Hematopoietic multipotent progenitor cell treated with erythropoietin and hydrocortisone succinate and interleukin-3 and kit ligand, for 6 days (in vitro differentiated cells): ENCODE measurements at places on chromosomes 1 and 21.

- no peak for DNase-seq
Observed at GRCh38 chr1:218939095-218939494, 234.6 kb upstream of the LYPLAL1 start.

GRCh38 chr1:204994086-204994862 is 48.7 kb upstream of the CNTN2 start:
- no peak for DNase-seq

GRCh38 chr1:59057796-59058195 is 239.1 kb upstream of the FGGY start:
- no peak for DNase-seq

- DNase-seq: peak; percentile 83
Observed at GRCh38 chr1:160108888-160109662, 6.5 kb upstream of the ATP1A2 start.

- DNase-seq: peak; percentile 69
Observed at GRCh38 chr1:169044296-169044695, 62.2 kb upstream of the ATP1B1 start.

- DNase-seq: peak; percentile 96
Observed at GRCh38 chr1:21647431-21648351, 21.5 kb downstream of the RAP1GAP start.

DNA sequence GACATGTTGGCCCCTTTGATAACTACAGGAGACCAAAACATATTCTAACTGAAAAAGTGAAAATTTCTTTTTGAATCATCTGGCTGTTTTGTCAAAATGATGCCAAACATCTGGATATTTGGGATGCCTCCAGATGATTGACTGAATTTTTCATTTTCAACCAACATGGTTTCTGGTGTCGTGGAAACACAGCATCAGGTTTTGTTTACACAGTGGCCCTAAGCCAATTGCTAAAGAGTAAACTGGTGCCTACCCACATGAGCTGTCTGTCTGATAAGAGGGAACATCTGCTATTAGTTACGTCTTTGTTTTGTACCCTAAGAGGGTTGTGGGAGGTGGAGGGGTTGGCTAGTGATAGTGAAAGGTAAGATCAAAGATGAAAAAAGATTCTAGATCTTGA is 204.8 kb downstream of the KCNK2 start:
- no peak for DNase-seq

DNA sequence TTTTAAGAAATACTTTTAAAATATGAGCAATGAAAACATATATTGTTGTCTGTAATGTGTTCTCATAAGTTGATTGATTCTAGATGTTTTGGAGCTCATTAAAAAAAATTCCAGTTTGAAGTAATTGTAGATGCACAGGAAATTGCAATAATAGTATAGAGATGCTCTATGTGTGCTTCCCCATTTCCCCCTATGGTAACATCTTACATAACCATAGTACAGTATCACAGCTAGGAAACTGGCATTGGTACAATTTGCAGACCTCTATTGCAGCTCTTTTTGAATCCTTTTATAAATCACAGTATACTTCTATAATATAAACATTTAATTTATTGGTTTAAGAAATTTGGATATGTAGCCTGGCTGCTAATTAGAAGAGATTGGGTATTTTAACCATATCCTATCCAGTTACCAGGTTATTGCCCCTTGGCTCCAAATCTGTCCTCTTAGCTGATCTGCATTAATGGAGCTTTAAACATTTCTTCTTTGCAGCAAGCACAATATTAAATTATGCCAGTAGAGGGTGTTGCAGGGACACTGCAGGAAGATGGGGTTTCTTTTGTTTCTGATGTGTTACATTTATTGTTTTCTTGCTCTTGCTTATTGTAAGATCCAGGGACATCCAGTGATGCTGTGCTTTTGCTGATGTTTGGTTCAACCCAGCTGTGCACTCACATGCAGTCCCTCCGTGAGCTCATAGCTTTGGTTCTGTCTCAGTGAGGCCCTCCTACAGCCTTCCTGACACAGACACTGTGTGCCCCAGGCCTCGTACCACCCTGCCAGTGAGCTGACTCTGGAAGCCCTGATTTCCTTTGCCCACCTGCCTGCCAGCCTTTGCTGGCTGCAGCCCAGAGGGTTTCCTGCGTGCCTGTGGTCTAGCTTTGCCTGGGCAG is 103.3 kb downstream of the RABGAP1L start:
- DNase-seq: peak; percentile 78

DNA sequence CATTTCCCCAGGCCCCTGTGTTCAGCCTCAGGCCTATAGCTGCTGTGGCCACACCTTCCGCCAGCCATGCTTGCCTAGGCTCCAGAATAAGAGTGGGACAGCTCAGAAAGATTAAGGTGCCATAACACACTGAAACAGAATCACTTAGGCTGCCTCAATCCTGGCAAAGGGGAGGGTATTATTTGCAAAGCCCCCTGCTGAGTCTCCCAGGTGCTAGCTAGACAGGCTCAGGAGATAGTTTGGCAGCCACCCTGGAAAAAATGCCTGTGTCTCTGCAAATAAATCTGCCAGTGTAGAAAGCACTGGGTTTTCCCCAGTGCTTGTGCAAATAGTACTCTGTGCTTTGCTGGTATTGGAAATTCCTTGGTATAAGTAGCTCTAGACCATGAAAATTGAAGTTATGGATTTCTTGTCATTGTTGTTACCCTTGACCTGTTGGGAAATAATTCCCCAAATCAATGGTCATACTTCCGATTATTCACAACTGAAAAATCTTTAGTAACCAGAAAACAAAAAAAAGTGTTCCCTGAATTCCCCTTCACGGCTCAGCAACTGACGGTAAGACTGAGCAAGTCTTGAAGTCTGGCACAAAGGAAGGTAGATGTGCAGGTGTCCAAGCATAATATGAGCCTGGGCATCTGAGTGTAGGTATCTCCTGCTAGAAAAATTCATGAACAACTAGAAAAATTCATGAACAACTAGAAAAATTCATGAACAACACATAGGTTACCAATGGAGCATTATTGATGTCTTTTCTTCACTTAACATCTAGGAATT is 56.9 kb downstream of the PROX1 start:
- no peak for DNase-seq

DNA sequence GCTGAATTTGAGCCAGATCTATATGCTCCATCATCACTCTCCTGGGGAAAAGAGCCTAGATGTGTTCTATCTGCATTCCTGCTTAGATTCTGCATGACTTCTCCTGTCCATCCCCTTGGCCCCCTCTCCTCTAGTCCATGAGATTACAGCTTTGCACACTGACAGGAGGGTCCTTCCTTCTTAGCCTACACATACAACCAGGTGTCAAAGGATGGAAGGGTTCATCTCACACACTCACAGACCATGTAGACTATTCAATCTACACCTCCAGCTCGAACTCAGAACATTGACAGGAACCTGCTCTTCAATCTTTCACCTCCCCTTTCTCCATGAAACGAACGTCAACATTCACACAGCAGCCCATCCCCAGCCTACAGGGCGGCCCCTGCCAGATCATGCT is 13.8 kb downstream of the C1orf116 start:
- no peak for DNase-seq

DNA sequence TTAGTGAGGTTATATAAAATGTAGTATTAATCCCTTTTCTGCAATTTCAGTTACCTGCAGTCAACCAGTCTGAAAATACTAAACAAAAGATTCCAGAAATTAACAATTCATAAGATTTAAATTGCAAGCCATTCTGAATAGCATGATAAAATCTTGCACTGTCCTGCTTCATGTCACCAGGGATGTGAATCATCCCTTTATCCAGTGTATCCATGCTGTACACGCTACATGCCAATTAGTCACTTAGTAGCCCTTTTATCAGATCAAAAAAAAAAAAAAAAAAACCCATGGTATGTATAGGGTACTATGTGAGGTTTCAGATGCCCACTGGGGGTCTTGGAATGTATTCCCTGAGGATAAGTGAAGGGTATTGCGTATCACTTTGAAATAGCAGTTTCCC is 191.3 kb upstream of the HP1BP3 start:
- DNase-seq: peak; percentile 38

GRCh38 chr1:9361630-9362260 is 69.1 kb downstream of the SPSB1 start:
- DNase-seq: no peak

GRCh38 chr1:7519181-7519860 is 251.8 kb upstream of the VAMP3 start:
- no peak for DNase-seq

GRCh38 chr1:240824238-240824637 is 212.3 kb upstream of the GREM2 start:
- DNase-seq: no peak

DNA sequence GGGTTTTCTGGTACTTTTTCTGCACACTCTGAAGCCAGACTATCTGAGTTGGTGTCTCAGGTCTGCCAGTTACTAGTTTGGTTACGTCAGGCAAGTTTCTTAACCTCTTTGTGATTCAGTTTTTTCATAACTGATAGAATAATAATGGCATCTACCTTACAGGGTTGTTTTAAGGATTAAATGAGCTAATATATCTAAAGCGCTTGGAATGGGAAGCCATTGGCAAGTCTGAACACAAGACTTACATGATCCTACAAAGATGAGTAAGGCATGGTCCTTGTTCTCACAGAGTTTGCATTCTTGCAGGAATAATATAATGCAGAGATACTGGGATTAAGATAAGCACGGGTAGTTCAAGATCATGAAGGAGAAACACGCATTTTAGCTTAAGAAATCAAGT is 9.2 kb upstream of the DENND2D start:
- DNase-seq: no peak

DNA sequence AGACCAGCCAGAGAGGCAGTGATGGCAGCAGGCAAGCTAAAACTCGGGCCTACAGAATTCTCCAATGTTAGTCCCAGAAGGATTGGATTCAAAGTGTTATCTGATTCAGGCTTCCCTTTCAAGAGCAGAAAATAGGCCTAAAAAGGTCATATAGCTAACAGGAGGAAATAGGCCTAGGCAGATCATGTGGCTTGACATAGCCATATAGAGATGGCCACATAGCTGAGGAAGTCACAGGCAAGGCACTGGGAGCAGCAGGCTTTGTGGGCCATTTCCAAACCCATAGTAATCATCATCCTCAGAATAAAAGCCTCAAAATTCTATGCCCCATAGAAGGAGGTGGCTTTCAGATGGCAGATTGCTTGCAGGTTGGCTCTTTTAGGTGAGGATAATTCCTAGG is 29.0 kb upstream of the LMO4 start:
- no peak for DNase-seq

GRCh38 chr1:80731241-80731894 is 1069.4 kb upstream of the ADGRL2 start:
- no peak for DNase-seq

GRCh38 chr1:175877939-175878737 is 134.7 kb upstream of the TNR start:
- DNase-seq: no peak

- DNase-seq: no peak
Observed at GRCh38 chr1:160137216-160137862, 14.1 kb upstream of the ATP1A4 start.

DNA sequence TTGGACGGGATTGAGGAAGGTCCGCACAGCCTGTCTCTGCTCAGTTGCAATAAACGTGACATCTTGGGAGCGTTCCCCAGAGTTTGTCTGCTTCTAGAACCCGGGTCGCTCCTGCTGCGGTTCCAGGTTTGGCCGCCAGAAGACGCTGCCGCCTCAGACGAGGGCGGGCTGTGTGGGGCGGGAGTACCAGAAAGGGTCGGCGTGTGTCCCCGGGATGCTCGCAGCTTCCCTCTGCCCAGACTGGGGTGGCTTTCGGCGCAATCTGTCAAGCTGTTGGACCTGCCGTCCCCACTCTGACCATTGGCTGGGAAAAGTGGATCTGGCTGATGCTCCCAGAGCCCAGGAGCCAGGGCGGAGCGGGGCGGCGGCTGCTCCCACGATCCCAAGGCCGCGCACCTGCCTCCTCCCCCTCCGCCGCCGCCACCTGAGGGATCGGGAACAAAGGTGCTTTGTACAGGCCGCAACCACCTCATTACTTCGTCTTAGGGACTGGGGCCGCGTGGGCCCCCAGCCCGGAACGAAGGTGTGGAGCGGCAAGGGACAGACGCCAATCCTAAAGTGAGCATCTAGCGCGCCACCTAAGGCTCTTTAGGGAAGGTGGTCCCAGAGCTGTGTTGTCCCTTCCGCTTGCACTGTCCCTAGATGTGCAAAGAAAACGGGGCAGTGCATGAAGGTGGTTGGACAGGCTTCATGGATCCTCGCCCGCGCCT is 683 bp upstream of the EFNA4 start:
- DNase-seq: peak; percentile 87

GRCh38 chr1:203648276-203648675 is 21.6 kb downstream of the ATP2B4 start:
- DNase-seq: no peak

DNA sequence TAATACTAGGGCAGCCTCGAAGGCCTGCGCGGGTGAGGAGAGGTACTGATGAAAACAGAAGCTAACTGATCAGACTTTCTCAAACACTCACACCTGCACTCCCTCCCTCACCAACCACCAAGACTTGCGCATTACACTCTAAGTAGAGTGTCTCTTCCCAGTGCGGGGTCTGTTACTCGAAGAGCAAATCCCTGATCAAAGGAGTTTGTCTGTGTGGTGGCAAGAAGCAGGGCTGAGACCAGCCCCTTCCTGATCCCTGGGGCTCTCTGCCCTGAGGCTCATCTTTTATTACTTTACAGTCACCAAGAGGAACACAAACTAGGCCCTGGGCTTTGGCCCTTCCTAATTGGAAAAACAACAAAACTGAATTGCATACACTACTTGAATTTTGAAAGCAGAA is 19.5 kb upstream of the TSNAX start:
- DNase-seq: no peak

GRCh38 chr1:234921266-234922062 is 207.2 kb downstream of the TOMM20 start:
- no peak for DNase-seq

- peak; percentile 69 for DNase-seq
Observed at GRCh38 chr1:15038232-15039016, 115.1 kb upstream of the TMEM51 start.

- no peak for DNase-seq
Observed at GRCh38 chr1:172622541-172622940, 36.4 kb upstream of the FASLG start.

DNA sequence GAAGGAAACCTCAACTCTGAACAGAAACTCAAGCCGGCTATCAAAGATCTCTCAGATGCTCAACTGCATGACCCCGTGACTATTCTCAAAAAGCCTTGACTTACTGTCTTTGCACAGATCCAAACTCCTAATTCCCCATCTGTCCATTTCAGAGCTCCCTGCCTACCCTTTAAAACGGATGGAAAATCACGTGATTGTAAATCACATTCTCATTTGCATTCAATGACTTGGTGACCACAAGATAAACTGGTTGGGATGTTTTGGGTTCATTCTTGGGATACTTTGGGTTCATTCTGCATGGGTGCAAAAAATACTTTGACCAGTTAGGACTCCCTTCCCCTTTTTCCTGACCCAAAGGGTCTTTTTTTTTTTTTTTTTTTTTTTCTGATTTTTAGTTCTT is 41.3 kb upstream of the RUNX1 start:
- no peak for DNase-seq

- peak; percentile 61 for DNase-seq
Observed at GRCh38 chr1:159067699-159068621, 8.6 kb downstream of the AIM2 start.

GRCh38 chr1:150302338-150302737 is 8.7 kb downstream of the MRPS21 start:
- no peak for DNase-seq

- no peak for DNase-seq
Observed at GRCh38 chr1:227941509-227942020, 6.2 kb downstream of the WNT9A start.
